Fibroblast of skin of left biceps (primary cell): ENCODE measurements at places on chromosomes 12 and 14.

GRCh38 chr12:13100882-13101769, 2.3 kb downstream of the GSG1 start:
- DNase-seq, result peak; percentile 73

DNA sequence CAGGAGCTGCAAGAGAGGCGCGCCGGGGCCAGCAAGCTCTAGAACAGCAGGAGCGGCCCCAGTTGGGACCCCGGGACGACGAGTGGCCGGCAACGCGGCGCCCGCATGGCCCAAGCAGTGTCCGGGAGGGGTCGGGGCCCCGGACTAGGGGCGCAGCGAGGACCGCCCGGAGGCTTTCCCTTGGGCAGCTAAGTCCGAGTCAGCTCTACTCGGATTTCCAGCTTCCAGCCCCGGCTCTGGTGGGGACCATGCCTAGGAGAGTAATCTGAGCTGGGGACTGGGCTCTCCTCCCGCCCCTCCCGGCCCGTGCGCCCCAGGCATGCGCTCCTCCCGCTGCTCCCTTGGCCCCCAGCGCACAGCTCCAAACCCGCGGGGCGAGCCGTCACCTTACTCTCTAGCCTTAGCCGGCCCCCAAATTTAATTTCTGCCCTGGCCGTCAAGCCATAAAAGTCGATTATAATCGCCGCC, 41.6 kb upstream of the CAPRIN2 start:
- no peak for DNase-seq

- peak; percentile 23 for DNase-seq
Measured at GRCh38 chr12:13661005-13661887, 320.2 kb downstream of the GRIN2B start.

- no peak for DNase-seq
Measured at GRCh38 chr12:111193977-111194702, 174.8 kb downstream of the PHETA1 start.

DNA sequence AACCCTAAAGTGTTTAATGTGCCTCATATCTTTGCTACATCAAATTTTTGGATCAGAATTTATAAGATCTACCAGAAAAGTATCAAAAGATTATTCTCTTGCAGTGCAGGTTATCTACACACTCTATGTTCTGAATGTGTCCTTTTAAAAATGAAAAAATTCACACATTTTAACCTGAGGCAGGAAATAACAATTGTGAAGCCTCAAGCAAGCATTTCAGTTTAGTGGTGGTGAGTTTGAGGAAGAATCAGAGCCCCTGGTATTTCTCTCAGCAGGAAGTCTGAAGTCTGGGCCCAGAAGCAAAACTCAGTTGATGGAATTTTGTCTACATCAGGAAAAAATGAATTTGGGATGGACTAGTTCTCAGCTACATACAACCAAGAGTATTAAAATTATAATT, 137.0 kb upstream of the PZP start:
- no peak for DNase-seq

DNA sequence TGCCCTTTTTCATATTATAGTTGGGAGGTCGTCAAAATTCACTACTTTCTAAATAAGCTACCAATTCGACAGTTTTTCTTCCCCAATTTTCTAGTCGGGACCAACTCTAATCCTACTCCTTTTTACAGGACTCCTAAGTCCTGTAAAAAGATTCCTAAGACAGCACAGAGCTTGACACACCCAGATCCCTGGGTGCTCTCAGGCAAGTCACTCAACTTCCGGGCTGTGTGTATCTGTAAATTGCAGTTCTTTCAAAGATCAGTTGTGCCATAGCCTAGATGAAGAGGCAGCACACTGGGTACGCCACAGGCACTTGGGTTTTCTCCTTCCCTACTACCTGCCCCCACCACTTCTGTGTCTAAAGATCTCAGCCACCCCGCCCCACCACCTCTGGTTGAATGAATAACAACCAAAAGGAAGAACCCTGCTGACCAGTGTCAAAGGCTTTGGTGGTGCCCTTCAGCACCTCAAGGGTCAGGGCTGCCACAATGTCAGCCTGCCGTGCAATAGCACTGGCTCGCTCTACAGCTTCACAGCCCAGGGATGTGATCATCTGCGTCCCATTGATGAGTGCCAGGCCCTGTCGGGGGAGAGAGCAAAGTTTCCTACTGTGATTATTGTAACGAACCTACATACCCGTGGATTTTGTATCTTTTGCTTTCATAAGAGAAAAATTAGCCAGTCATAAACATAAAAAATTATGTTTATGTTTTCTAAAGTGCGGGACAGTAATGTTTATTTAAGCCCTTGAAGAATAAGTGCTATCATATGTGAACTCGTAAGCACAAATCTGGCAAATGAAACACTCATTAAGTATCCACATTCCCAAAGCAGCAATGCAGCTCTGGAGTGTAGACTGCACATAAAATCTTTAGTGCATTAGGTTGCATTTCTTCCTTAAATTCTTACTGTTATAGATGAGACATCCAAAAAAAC, 9.2 kb downstream of the HAL start:
- DNase-seq, result no peak

DNA sequence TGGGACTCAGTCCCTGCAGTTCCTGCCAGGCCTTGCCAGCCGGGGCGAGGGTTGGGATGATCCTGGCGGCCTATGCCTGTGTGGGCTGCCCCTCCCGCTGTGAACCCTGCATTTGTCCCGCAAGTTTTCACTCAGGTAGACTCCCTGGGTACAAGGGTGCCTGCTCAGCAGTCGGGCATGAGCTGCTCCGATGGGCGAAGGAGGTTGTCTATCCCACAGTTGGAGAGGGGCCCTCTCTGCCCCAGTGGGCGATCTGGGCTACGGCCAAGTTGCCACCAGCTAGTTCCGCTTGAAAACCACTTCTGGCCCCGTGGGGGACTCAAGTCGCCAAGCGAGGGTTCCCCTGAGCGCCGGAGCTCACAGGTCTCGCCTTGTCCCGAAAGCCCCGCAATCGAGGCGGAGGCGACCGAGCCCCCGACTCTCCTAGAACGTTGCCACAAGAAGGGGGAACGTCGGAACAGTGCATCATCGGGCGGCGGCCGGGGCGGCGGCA, 365 bp upstream of the TPI1 start:
- no peak for DNase-seq

- DNase-seq, result no peak
Measured at GRCh38 chr14:23610090-23610814, 25.9 kb upstream of the DHRS2 start.

- no peak for DNase-seq
Measured at GRCh38 chr14:31080056-31080455, 53.9 kb upstream of the STRN3 start.

DNA sequence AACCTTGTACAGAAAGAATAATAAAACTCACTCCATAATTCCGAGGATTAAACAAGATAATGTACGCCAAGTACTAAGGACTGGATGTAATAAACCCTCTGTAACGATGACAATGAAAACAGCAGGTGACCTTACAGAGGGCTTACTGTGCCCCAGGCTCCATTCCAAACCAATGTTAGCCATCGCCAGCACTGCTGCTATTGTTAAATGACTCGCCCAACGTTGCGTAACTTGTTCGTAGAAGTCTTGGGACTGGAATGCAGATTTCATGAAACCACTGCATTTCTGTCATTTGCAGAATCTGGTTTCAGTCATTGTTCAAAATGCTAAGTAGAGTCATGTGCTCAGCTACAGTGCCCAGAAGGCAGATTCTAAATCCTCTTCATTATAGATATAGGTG, 728 bp upstream of the STON2 start:
- peak; percentile 87 for DNase-seq

DNA sequence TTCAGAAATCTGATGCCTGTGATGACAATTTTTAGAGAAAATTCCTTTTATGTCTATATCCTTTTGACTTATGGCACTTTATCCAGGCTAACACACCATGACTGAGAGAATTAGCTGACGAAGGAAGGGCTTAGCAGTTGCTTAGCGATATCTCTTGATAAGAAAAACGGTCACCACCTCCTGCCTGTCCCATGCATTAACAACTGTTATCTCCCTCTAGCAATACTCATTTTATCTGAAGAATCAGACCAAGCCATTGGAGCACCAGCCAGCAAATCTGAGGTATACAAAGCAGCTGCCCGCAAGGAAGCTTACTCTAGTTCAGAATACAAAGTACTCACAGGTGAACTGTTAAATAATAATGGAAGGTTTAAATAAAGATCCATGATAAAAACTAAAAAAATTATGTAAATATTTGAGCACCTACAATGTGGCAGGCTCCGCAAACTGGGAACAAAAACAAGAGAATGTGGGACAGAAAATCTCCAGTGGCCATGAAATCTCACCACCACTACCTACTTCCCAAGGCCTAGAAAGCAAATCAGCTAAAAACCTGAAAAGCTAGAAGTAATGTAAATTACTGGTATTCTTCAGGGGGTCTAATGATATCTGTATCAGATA, 24.3 kb downstream of the PPM1H start:
- no peak for DNase-seq

GRCh38 chr12:118307069-118307954, 65.4 kb downstream of the TAOK3 start:
- peak; percentile 84 for DNase-seq
